ENCODE measurements at places on chromosomes 1 and 21. TPM values are rescaled to one million over a fixed set of nuclear protein-coding genes. Genes with fewer than 3 reads are reported as not detected.

GRCh38 chr1:163583661-163584181 lies 262.0 kb downstream of the NUF2 start:
- DNase-seq, result no peak

- no peak for DNase-seq
These were observed 197.3 kb downstream of the HUNK start for GRCh38 chr21:32070126-32070525.

GRCh38 chr1:61581251-61581650 lies 143.7 kb downstream of the TM2D1 start:
- DNase-seq, result no peak

- no peak for DNase-seq
These were observed 82.0 kb downstream of the ETS2 start for GRCh38 chr21:38887749-38888148.

Gene C1QA
- not detected for total RNA-seq

Gene FOXD2
- 0.37 TPM for total RNA-seq

Gene KLHDC8A
- not detected for total RNA-seq

DNA sequence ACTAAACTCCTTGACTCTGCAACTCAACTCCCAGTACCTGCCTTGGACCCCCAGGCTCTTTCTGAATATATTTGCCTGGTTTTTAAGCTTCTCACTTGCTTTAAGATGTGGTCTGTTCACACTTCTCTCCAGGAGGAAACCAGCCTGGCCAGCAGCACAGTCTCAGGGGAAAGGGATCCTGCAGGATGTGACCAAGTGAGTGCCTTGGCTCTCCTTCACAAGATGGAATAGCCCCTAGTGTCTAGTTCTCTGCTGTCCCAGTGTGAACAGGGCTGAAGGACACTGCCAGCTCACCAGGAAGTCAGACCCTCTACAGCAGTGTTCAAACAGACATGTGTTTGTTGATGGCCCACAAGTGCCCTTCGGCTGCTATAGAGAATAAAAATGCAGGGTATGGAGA lies 32.9 kb downstream of the CD244 start:
- DNase-seq, result no peak

Gene RNASEL
- 7.6 TPM for total RNA-seq

Gene RIPPLY3
- 0.64 TPM for total RNA-seq
